Activated CD8-positive, alpha-beta memory T cell treated with anti-CD3 and anti-CD28 coated beads for 4 hours (primary cell): ENCODE measurements at places on chromosomes 3 and 15.

- no peak for DNase-seq
These were observed 41.3 kb downstream of the EHHADH start for GRCh38 chr3:185212559-185212958.

DNA sequence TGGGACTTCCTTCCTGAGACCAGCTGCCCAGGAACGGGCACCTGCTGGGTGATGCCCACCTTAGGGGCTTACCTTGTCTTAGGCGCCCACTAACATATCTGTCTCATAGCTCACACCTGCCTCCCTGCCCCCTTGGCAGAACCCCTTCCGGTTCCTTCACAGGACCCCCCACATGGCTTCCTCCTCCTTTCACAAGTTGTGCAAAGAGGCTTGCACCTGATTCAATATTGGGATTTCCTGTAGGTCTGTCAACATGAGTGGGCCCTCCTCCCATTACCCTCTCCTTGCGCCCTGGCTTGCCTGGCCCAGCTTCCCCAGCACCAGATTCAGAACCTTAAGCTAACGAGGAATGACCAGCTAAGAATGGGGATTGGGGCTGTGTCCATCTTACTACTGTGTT lies 633 bp downstream of the THPO start:
- DNase-seq: no peak

DNA sequence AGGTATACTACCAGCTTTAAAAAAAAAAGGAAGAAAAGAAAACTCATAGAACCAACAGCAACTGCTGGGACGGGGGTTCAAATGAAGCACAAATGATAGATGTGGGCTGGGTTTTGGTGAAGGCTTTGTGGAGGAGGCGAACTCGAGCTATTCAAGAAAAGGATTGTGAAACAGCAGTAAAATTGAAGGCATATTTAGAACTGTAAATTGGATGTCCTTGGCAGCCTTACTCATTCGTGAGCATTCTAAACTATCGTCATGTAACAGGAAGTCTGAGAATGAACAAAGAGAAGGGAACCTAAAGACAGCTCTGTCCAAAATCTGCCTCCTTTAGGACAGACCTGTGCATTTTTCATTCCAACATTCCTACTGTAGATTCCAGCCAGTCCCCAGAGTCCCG lies 97.8 kb downstream of the LARS2 start:
- DNase-seq: no peak

GRCh38 chr3:124019291-124019690 lies 27.4 kb upstream of the ROPN1 start:
- no peak for DNase-seq

DNA sequence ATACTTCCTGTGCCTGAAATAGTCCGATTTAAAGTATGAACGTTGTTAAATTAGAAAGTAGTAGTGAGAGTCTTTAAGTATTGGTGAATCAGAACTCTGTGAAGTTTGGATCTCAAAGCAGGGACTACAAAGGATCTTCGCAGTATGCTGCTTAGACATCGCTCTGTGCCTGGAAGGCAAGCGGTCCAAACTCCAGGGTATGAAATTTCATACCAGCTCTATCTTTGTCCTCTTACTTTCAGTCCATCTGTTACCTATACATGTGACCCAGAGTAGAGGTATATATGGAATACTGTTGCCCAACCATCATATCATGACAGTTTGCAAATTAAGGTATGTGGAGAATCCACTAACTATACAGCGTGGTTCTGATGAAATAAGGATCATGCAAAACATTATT lies 34.5 kb downstream of the VPS8 start:
- DNase-seq: no peak

GRCh38 chr3:62101488-62101887 lies 271.9 kb downstream of the FEZF2 start:
- DNase-seq: no peak

DNA sequence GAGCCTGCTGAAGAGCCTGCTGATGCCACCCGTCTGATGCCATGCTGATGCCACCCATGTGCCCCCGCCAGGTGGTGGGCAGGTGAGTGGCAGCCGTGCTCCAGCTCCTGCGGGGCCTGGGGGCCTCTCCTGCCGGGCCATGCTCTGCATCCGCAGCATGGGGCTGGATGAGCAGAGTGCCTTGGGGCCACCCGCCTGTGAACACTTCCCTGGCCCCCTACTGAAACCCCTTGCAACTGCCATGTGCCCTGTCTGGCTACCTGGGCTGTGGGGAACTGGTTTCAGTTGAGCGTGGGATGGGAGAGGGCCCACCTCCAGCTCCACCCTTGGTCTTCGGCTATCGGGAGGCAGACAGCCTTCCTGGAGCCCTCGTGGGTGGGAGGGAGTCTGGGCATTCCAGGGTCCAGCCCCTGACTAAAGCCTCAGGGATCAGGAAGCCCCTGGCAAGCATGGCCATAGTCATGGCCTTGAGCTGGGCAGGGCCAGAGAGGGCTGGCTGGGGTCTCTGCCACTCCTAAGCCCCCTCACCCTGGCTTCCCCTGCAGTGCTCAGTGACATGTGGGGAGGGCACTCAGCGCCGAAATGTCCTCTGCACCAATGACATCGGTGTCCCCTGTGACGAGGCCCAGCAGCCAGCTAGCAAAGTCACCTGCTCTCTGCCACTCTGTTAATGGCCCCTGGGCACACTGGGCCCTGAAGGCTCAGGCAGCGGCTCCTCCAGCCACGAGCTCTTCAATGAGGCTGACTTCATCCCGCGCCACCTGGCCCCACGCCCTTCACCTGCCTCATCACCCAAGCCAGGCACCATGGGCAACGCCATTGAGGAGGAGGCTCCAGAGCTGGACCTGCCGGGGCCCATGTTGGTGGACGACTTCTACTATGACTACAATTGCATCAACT lies 92.2 kb downstream of the TBC1D2B start:
- DNase-seq: no peak

GRCh38 chr3:88141458-88142083 lies 8.2 kb upstream of the C3orf38 start:
- no peak for DNase-seq

- DNase-seq: no peak
These were observed 30.5 kb upstream of the SRP14 start for GRCh38 chr15:40069178-40070165.

GRCh38 chr15:90955624-90956273 lies 1.1 kb downstream of the RCCD1 start:
- no peak for DNase-seq

GRCh38 chr3:21919383-21919782 lies 168.4 kb upstream of the ZNF385D start:
- DNase-seq: no peak

- DNase-seq: no peak
These were observed 799 bp downstream of the ABI3BP start for GRCh38 chr3:100992231-100993012.

- no peak for DNase-seq
These were observed 9.1 kb upstream of the HDAC11 start for GRCh38 chr3:13470894-13471574.

GRCh38 chr15:99593070-99593469 lies 27.3 kb downstream of the MEF2A start:
- no peak for DNase-seq

DNA sequence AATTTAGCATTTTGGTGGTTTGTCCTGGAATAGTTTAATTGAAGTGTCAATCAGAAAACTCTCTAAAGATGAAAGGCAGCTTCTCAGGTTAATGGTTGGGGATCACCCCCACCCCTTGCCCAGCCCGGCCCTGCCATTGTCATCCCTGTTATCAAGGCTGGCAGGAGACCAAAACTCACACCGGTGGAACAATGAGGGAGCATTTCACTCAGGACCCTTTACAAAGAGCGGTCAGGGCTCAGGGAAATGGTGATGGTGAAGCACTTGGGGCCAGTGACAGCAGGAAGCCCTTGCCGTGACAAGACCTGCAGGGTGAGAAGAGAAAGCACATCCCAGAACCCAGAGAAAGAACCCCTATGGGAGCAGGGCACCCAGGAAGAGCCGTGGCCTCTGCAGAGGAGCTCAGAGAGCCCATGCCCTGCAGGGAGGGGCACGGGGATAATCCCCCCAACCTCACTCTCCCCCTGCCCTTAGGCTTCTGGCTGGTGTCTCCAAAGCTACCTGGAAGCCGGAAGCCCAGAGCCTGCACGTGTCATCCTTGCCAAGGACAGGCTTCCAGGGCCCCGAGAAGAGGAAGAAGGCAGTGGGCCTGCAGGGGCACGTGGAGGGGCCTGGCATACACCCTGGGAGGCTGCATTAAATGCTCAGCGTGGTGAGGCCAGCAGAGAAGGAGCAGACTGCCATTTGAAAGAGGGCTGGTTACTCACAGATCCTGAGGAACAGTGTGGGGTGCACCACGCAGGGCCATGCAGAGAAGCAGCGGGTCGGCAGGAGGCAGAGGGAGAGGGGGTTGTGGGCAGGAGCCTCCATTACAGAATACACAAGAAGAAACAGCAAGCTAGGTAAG lies 80.6 kb upstream of the PRR20G start:
- no peak for DNase-seq

DNA sequence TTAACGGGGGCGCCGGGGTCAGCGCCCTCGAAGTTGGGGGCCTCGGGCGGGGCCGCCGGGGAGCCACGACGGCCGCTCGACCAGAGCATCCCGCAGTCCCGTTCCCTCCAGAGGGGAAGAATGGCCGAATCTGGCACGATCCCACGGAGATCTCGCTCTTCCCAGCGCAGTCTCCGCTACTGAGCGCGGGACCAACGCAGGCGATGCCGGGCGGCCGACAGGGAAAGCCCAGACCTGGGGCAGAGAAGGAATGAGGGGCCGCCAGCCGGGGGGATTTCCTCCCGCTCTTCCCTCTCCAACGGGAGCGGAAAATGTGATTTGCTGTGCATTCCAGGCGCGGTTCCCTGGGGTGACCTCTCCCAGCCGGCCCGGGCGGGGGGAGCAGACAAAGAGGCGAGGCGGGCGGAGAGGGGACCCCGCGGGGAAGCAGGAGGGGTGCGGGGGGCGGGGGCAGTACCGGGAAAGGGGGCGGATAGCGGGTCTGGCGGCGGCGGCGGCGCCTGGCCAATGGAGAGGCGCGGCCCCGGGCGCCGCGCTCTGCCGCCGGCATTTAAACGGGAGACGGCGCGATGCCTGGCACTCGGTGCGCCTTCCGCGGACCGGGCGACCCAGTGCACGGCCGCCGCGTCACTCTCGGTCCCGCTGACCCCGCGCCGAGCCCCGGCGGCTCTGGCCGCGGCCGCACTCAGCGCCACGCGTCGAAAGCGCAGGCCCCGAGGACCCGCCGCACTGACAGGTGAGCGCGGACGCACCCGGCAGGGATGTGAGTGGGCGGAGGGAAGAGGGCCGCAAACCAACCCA lies at the start of gene GREM1:
Gene GREM1, plus strand, starts transcription at position 579 of the 801 bp plus-strand sequence. CDS start 12,687 bp downstream, outside the sequence.
- no peak for DNase-seq

DNA sequence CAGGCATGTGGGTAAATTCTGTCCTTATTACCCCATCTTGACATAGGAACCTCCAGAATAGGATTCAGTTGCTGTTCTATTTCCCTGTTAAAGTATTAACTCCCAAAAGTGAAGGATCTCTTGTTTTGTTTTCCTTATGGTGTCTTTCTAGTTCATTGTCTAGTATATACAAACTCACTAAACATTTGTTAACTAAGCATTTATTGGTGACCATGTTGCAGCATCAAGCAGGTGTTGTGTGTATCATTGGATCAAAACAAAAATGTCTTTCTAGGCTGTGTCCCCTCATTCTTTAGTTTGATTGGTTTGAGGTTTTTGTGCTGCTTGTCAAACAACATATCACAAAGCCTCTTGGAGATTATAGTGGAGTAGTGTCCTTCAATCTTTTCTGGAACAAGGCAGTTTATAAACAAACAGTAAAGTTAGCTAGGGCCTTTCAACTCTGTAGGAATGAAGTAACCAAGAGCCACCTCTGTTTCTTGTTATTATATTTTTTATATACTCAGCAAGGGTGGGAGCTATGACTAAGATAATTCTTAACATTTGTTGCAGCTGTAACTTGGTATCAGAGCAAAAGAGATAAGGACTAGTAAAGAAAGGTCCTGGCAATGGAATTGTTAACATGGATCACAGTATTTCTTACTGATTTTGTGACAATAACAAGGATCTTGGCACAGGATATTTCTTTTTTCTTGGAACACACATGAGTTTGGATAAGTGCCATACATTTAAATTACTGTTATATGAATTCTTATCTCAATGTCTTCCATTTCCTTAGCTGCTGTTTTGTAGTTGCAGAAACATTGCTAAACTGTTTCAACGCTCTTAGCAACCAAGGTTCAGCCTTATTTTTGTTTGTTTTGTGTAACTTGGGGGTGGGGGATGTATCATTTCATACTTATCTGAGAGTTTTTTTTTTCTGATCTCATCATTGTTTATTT lies 49.3 kb downstream of the TMOD3 start:
- no peak for DNase-seq

GRCh38 chr3:153268564-153269279 lies 106.7 kb downstream of the RAP2B start:
- no peak for DNase-seq

- no peak for DNase-seq
These were observed 17.1 kb downstream of the ZBED2 start for GRCh38 chr3:111577798-111578685.

DNA sequence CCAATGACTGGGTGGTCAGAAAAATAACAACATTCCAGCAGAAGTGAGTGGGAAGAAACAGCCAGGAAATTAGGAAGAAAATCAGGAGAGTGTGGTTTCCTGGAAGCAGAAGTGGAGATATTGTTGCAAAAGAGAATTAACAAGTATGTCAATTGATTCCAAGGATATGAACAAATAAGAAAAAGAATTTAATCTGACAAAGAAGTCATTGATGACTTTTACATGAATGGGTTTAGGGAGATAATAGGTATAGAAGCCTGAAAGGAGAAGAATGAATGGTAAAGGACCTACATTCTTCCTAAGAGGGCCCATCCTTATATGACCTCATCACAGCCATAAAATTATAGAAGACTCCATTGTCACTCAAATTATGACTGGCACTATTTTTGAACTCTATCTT lies 1440.1 kb downstream of the OTOL1 start:
- DNase-seq: no peak

DNA sequence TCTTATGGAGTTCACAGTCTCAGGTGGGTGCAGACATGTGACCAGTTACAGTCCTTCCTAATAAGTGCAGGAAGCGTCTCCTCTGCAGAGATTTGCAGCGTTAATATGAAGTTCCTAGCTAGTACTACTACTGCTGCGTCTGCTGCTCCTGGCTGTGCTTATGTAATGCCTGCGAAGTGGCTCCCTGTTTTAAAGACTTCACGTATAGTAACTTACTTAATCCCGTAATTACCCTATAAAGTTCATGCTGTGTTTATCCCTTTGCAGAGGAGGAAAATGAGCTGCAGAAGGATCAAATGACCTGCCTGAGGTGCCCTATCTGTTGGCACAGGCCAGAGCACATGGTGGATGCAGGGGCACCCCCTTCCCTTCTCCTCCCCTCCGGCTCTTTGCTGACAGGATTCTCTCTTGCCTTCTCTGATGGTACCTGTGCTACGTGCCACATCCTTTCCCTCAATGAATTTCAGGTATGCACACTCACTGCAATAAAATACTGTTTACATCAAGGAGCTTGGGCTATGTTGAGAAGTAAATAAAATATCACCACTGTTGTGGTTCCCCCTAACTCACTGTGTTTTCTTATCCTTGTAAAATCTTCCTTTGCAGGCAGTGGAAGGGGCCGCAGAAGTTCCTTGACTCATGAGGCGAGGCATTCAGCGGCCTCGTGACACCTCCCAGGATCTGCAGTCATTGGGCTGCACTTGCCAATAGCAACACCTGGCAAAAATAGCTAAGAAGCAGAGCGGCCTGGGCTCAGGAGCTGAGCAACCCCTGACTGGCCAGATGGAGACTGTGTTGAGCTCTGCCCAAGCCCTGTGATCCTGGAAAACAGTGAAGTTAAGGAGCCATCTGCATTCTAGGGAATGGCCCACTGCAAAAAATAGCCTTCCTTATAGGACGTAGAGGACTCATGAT lies 188.9 kb upstream of the ATP10A start:
- no peak for DNase-seq
